Hematopoietic multipotent progenitor cell treated with erythropoietin and hydrocortisone succinate and interleukin-3 and kit ligand, for 8 days (in vitro differentiated cells): ENCODE measurements at places on chromosomes 12 and 14.

- DNase-seq: no peak
Observed at GRCh38 chr12:99232324-99232723, 415.2 kb upstream of the GARIN6 start.

GRCh38 chr12:52675301-52675701, 4.9 kb downstream of the KRT1 start:
- DNase-seq: no peak

DNA sequence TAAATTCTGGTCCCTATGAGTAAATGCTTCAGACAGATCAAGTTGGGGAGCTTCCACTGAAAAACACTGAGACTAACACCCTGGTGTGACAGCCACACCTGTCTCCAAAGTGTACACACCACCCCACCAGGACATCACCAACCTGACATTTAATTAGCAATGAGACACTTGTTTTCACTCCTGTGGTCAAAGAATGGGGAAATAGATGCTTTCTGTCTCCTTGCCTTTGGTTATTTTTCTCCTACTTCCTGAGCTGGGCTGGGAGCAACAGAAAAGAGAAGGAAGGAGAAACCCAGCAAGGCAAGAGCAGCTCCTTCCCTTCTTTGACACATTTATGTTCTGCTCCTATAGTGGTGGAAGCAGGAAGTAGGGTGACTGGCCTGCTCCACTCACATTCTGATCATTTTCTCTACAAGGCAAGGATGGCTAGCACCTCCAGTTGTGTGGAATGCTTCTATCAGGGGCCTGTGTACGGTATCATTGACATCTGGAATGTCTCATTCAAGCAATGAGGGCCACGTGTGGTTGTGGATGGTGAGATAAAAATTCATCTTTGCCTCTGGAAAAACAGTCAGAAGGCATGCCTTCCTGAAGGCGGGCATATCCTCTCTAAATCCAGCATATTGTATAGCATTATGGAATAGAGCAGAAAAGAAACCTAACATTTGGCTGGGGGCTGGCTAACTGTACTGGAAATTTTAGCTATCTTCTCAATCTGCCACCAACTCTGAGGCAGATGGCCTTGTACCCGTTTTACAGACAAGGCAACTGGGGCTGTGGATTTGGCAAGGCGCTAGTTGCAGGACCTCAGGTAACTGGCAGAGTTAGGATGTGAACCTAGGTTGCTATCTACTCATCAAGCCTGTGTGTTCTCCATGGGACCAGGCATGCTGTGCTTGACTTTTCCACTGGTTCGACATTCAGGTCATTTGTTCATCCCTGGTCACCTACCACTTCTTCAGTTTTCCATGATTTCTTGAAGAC, 24.8 kb upstream of the LGALS3 start:
- no peak for DNase-seq

GRCh38 chr12:58310809-58311622, 369.6 kb downstream of the ATP23 start:
- no peak for DNase-seq

- DNase-seq: peak; percentile 55
Observed at GRCh38 chr12:118136559-118137003, 657 bp downstream of the PEBP1 start.

DNA sequence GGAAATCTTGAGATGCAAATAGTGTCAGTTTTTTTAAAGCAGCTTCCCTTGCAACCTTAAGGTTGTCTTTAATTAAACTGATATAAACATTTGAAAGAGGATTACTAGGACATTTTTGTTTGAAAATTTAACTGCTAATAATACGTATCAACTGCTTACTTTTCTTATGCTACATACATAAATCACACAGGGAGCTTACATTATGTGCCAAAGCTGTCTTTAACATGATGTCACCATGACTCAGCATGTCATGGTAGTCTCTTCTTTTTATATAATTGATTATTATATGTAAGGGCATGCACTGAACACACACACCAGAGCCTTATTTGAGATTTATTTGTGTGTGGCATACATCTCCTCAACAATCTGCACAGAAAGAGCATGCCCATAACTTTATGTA, 63.0 kb upstream of the PTHLH start:
- DNase-seq: peak; percentile 13

DNA sequence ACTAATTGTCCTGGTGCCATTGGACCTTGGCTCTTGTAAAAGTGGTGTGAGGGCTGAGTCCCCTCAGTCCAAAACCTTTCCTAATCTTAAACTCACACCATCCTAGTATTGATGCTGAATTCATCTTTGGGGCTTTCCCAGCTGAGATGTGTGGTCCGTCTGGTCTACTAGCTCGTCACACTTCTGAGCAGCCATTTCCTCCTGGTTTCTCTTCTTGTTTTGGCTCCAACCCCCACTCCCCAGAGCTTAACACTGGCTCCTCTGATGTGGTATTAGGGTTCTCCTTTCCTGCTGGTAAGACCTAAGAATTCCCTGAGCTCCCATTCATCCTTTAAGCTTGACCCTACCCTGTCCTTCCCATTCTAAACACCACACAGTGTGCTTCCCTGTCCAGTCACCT, 900.6 kb downstream of the VRK1 start:
- no peak for DNase-seq

DNA sequence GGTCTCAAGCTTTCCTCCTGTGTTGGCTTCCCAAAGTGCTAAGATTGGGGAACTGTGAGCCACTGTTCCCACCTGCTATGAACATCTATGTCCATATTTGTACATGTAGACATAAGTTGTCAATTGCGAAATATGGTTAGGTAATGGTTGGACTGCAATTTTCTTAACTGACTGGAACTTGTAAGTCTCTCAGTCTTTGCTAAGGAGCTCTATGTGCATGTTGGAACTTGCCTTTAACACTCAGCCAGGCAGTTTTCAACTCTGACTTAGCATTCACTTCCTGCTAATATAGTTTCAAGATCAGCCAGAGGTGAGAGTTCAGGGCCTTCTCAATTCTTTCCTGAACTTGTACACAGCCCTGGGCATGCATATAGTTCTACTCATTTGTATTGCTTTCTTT, 44.5 kb upstream of the EEA1 start:
- DNase-seq: no peak

DNA sequence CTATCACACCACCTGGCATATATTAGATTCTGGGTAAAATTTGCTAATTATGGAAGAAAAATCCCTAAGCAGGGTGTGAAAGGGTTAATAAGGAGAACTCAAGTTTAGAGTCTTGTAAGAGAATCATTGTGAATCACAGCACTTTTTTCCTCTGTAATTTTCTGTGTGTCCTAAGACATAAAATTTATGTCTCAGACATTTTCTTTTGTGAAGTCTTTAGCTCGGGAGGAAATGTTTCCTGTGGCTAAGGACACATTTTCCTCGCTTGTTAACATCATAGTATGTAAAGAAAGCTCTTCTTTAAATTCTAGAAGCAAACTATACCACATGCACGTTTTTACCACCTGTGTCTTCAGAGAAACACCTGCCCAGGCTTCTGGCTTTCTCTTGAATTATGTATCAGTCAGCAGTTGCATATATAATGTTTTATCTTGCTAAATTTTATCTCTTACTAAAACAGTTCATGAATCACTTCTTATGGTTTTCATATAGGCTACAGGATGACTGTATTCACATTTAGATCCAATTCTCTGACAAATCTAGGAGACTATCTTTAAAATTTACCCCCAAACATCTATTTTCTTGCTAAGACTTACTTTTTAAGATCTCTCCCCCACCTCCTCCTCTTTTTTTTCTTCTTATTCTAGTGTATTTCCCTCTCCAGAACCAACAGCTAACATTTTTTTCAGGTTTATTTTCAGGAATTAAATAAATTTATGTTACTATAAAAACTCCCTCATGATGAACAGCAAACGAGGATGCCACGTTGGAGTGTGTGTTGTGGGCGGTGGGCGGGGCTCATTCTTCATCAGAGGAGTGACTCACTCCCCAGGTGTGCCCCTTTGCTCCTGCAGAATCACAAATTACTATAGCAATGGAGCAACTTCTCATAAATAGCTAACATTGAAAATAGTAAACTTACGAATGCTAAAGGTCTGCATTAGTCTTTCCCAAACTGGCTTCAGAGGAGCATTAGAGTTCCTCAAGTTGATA, 11.6 kb upstream of the CSRP2 start:
- DNase-seq: no peak

- DNase-seq: no peak
Observed at GRCh38 chr12:58140395-58140794, 199.0 kb downstream of the ATP23 start.

GRCh38 chr12:4288296-4289131, 15.0 kb downstream of the CCND2 start:
- DNase-seq: no peak

DNA sequence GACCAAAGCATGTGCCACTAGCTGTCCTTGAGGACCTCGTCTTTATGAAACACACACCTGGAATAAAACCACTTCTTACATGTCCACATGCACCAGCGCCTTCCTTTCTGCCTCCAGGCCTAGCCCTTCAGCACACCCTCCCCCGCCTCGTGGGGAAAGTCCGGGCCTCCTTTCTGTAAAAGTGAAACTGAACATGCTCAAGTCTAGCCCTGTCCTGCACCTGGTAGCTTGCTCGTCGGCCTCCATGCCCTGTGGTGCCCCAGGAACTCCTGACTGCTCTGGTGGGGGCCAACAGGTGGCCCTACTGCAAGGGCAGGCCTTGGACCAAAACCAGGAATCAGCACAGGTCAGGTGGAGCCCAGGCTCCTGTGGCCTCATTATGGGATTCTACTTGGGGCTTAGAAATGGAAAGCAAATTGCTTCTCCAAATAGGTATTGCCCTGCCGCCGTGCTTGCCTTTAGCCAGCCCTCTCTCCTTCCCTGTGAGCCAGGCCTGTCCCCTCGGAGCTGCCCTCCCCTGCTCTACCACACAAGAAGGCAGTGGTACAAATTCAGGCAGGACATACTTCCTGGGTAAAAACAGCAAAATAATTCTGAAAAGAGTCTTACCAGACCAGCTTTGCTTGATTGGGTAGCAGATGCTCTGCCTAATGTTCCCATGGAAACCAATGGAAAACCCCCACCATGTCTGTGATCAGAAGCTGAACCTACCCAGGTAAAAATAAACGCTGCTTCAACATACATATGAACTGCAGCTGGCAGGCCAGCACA, 43.5 kb downstream of the ERH start:
- no peak for DNase-seq

- no peak for DNase-seq
Observed at GRCh38 chr14:93033983-93034670, 81.6 kb downstream of the ITPK1 start.

GRCh38 chr12:89349814-89350213, 2.5 kb downstream of the DUSP6 start:
- DNase-seq: no peak

DNA sequence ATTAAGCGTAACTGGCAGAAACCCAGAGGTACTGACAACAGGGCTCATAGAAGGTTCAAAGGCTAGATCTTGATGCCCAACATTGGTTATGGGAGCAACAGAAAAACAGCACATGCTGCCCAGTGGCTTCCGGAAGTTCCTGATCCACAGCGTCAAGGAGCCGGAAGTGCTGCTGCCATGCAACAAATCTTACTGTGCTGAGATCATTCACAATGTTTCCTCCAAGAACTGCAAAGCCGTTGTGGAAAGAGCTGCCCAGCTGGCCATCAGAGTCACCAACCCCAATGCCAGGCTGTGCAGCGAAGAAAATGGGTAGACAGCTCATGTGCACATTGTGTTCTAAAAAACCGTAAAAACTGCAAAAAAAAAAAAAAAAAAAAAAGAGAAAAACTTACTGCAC, 192.3 kb downstream of the MON2 start:
- DNase-seq: no peak

- DNase-seq: no peak
Observed at GRCh38 chr12:124909831-124910560, 4.5 kb downstream of the UBC start.

GRCh38 chr12:106582641-106583230, at the start of gene RFX4:
Gene RFX4, plus strand, starts transcription at chr12:106583004. Its CDS starts 317 bp downstream, at chr12:106583321.
- no peak for DNase-seq

DNA sequence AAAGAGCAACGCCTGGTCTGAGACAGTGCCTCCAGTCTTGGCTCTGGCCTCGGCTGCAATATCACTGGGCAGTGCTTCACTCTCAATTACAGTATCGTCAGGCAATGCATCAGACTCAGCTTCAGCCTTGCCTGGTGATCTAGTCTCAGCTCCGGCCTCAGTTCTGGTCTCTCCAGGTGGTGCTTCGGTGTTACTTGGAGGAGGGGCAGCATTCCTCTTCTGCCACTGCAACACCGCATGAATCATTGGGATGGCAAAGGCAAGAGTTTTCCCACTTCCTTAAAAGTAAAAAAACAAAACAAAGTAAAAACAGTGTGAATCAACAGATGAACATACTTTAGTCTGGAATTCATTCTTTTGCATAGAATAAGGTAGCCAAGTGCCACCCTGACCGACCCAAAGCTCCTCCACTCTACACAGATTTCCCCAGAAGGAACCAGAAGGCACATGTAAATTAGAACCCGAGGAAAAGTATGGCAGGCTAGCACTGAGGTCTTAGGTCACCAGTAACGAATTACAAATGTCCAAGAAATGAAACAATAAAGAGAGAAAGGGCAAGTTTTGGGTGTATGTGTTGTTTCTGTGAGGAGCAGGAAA, 18.6 kb downstream of the DDX24 start:
- DNase-seq: no peak

GRCh38 chr12:75476071-75476470, 4.5 kb upstream of the GLIPR1 start:
- DNase-seq: no peak

- DNase-seq: no peak
Observed at GRCh38 chr12:116881325-116881876, at the start of gene HRK. Gene HRK, minus strand, starts transcription at chr12:116881441. Its CDS starts 134 bp downstream, at chr12:116881307.

DNA sequence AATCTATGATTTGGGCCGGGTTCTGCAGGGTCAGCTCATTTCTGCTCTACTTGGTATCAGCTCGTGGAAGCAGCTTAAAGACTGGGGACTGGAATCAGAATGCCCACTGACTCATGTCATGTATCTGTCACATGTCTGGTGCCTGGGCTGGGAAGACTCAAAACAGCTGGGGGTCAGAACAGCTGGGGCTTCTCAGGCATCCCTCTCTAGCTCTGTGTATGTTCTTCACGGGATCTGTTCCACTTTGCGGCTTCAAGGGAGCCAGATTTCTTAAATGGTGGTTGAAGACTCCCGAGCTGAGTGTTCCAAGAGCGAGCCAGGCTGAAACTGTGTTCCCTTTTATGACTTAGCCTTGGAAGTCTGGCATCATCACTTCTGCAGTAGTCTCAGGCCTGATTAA, 11.9 kb downstream of the AEBP2 start:
- no peak for DNase-seq

DNA sequence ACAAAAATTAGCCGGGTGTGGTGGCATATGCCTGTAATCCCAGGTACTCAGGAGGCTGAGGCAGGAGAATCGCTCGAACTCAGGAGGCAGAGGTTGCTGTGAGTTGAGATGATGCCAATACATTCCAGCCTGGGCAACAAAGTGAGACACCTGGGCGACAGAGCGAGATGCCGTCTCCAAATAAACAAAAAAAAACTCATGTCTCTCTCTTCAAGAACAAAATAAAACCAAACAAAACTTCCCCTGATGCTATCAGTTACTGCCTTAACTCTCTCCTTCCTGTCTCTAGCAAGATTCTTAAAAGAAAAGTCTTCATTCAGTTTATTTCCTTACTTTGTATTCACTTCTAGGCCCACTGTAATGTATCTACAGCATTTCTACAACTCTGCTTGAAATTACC, 20.8 kb downstream of the KLHL28 start:
- DNase-seq: no peak

- DNase-seq: no peak
Observed at GRCh38 chr12:67148265-67148664, 120.9 kb upstream of the CAND1 start.
